ENCODE measurements at places on chromosomes 3 and 15. TPM values are rescaled to one million over a fixed set of nuclear protein-coding genes. Genes with fewer than 3 reads are reported as not detected.

GRCh38 chr15:26974120-26974780, 3.3 kb downstream of the GABRG3 start:
- no peak for DNase-seq

TIMP4 gene
- 0.42 TPM for polyA plus RNA-seq

- no peak for DNase-seq
Observed at GRCh38 chr3:161066930-161067329, 38.2 kb downstream of the B3GALNT1 start.

DNA sequence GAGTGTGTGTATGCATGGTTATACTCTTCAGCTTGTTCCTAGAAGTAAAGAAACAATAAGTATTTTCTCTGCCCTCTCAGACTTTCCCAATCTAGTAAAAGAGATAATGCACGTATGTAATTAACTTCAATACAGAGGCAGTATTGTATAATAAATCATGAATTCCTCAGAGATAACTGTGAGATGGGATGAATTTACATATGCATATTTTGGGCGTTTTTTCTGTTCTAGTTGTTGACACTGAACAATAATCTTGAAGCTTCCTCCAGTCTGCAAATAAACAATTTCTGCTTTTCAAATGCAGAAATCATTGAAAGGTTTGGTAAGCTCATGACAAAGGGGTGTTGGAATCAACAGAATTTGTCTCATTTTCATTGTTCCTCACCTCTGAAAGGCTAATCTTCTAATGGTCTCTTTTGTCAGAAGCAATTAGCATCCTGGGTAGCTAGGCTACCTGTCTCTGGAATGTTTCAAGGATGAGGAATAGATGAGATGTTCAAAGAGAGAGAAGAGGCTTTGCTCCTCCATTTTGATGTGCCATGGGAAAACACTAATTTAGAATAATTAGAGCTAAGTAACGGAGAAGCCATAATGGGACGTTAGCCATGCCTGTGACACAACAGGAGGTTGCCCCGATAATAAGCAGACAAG, 43.3 kb upstream of the SIAH2 start:
- DNase-seq: no peak

- no peak for DNase-seq
Observed at GRCh38 chr3:99863588-99863987, 45.9 kb downstream of the CMSS1 start.

- no peak for DNase-seq
Observed at GRCh38 chr3:81909796-81910195, 148.4 kb upstream of the GBE1 start.

SGO1 gene
- 8.3 TPM for polyA plus RNA-seq

IGSF10 gene
- polyA plus RNA-seq: 2.4 TPM

DNA sequence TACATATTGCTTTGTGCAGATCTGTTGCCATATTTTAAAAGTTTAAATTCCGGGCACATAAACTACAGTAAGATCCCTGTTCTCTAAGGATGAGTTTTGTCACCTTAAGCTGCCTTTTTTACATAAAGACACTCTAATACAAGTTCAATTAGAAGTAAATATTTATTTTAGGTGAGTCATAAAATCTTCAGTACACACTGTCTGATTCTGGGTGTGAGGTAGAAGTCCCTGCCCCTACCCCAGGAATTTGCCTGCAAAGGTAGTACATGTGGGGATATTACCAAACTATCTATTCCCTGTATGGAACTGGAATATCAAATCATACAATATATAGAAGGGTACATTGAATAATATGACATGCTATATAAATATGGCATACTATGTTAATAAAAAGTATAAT, 6.3 kb downstream of the SCG3 start:
- no peak for DNase-seq

GRCh38 chr3:37493485-37494080, 319.2 kb upstream of the LRRFIP2 start:
- DNase-seq: no peak

DNA sequence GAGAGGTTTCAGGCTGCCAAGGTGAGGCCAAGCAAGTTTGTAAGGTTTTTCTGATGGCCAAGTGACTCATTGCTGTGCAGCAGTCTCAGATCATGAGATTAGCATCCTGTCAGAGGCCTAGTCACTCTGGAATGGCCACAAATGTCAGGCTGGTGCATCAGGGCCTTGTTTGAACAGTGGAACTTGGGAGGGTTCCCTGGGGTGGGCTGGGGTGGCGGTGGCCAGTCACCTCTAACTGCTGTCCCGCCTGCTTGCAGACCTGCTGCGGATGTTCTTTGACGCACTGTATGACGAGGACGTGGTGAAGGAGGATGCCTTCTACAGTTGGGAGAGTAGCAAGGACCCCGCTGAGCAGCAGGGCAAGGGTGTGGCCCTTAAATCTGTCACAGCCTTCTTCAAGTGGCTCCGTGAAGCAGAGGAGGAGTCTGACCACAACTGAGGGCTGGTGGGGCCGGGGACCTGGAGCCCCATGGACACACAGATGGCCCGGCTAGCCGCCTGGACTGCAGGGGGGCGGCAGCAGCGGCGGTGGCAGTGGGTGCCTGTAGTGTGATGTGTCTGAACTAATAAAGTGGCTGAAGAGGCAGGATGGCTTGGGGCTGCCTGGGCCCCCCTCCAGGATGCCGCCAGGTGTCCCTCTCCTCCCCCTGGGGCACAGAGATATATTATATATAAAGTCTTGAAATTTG, 2.8 kb upstream of the FAM131A start:
- DNase-seq: no peak

DNA sequence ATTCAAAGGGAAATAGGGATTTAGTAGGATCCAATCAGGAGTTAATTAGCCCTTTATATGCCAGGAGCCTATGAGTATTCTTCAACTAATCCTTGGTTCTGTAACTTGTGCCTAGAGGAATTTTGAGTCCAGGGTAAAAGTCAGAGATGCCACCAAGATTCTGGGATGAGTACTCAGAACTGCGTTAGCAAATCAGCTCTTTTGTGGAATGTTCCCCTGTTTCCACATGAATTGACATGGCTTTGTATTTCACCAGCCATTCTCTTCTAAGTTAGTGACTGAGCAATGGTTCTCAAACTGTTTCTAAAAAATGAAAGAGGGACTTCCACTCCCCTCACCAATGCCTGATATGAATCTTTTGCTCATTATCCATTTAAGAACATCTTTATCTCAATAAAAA, 508.7 kb downstream of the SOX2 start:
- DNase-seq: no peak

DNA sequence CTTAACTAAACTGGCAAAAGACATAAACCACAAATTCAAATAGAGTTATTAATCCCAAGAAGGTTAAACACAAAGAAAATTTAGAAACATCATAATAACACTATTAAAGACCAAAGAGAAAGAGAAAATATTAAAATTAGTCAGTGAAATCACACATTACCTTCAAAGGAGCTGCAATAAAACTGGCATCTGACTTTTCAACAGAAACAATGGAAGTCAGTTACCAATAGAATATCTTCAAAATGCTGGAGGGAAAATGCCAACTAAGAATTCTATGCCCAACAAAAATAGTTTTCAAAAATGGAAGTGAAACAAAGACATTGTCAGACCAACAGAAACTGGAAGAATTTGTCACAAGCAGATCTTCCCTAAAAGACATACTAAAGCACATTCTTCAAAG, 68.7 kb upstream of the RNF7 start:
- DNase-seq: no peak

DNA sequence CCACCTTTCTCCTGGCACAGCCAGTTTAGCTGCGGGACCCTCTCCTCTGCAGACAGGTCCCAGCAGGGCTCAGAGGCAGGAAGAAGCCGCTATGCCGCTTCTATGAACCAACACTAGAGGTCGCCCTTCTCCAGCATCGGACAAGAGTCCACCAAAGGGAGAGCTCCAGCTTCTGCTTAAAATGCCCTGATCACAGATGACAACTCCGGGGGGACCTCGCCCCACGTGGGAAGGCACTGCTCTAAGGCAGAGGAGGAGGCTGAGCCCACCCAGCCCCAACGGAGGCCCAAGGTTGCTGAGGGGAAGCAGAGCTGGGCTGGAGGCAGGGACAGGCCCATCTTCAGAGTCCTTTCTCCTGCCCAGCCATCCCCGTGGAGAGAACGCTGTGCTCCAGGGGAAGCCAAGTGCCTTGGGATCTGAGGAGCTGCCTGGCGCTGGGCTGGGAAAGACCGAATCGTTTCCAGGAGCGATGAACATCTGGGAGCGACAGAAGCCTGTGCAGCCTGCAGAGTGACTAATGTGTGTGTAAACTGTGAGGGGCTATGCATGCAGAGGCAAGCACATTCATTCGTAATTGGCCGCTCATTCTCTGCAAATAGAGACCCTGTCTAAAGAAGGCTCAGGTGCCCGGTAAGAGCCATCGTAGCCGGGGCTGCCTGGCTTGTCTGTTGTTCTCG, 43.5 kb upstream of the BDH1 start:
- DNase-seq: peak; percentile 54

DNA sequence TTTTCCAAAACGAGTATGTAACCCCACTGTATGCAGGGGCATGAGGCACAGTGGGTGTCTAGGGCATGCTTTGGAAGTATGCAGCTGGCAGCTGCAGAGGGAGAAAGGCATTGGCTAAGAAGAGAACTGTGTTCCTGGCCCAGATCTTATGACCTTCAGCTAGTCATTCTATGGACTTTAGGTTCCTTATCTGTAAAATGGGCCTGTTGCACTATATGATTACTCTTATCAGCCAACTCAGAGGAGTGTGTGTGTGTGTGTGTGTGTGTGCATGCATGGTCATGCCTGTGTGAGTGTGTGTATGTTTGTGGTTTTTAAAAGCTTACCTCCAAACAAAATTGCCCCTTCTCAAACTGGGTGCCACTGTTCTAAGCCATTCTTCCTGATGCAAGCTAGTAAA, 27.4 kb upstream of the CHST2 start:
- DNase-seq: no peak

GRCh38 chr3:139020868-139021234, at the start of gene PRR23B:
TSS of gene PRR23B (minus strand) at chr3:139020926. CDS start at chr3:139020661, 265 bp downstream.
- no peak for DNase-seq
